Amygdala (tissue), 56 donors: ENCODE measurements at places on chromosomes 7 and 10.

- no peak for DNase-seq
These were observed 6.5 kb downstream of the INPP5A start for GRCh38 chr10:132543916-132544743.

DNA sequence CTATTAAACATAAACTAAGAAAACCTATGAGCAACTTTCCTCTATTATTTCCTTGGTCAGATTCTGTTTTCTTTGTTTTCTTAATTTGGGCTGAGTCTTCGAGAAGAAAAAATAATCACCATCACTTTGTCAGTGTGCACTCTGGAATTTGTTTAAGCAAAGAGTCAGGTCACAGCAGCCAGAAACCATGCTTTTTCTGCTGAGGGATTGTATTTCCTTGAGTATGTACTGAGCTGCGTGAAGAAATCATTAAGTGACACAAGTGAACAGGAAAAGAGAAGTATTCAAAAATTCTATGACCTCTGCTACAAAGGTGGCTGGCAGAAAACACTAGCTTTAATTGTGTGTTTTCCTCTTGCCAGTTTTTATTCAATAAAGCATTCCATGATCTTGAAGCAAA lies 249.6 kb downstream of the VTI1A start:
- DNase-seq, result no peak

GRCh38 chr7:132077971-132078685 lies 498.1 kb downstream of the PLXNA4 start:
- DNase-seq, result no peak

DNA sequence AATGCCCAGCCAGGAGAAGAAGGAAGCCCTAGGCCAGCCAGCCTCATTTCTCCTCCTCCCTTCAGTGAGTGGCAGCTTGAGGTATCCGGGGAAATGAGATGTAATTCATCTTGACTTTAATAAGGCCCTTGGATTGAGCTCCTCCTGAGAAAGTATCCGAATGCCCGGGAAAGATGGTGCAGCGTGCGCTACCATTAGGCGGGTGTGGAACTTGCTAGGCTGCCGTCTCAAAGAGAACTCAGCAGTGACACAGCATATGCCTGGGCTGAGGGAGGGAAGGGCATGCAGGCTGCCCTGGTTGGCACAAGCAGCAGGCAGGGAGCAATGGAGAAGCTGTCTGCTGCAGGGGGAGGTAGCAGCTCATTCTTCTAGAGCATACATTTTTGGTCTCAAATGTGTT lies 659.8 kb upstream of the FOXK1 start:
- DNase-seq, result no peak

GRCh38 chr10:70074971-70075370 lies 22.3 kb downstream of the MACROH2A2 start:
- no peak for DNase-seq

- DNase-seq, result no peak
These were observed 37.4 kb downstream of the WIPF3 start for GRCh38 chr7:29843726-29844125.

DNA sequence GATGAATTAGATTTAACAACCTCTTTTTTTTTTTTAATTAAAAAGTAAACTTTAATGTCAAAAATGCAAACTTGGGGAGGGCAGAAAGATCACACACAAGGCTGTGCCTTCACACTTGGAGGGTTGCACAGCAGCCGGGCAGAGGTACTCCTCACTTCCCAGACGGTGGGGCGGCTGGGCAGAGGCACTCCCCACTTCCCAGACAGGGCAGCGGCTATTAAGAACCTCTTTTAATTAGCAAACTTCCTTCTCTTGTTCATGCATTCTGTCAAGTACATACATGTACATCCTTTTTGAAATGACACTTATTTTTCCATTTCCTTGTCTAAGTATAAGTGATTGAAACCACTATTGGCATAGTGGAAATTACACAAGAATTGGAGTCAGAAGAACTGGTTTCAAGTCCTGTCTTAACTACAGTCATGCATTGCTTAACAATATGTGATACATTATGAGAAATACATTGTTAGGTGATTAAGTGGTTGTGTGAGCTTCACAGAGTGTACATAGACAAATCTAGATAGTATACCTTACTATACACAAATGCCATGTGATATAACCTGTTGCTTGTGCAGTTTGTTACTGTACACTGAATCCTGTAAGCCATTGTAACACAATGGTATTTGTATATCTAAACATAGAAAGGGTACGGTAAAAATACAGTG lies 26.5 kb downstream of the BTRC start:
- DNase-seq, result no peak

DNA sequence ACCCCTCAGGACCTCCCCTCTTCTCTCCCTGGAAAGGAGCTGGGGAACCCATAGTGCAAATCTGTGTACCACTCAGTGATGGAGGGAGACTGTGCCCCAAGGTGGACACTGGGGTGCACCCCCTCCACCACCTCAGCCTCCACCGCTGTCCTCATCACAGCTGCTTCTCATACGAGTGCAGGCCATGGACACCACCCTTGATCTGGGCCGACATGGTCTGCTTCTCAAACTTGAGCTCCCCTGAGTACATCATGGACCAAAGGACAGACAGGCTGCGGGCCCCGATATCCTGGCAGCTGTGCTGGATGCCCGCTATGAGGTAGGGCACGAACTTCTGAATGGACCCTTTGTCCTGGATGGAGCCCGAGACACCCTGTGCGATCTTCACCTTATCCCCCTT lies 142.6 kb upstream of the KCNMA1 start:
- no peak for DNase-seq

DNA sequence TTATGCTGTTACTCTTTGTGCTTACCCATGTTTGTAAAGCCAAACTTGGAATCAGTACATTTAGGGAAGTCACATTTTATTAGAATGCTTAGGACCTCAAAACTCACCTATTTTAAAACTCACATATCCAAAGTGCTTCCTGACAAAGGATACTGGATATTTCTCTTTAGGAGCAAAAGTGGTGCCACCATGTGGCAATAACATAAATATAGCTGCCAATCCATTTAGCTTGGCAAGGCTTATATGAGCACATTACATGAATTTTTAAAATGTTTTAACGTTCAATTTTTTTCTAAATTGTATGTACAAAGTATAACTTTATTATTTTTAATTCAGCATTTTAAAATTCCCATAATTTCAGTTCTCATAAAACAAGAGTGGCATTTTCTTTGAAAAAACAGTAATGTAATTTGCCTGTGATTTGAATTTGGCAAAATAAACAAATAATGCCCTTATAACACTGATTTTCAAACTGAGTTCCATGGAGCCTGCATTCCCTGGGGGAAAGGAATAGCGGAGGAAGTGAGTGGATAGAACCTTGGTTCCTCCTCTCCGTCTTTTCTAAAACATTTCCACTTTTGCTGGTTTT lies 75.4 kb downstream of the HDAC9 start:
- no peak for DNase-seq
